Mammary epithelial cell (primary cell): ENCODE measurements at places on chromosomes 12 and 14. TPM values are rescaled to one million over a fixed set of nuclear protein-coding genes. Genes with fewer than 3 reads are reported as not detected.

Gene OR4E2
- not detected in 2 replicates for total RNA-seq

Gene TGFB3
- 0.91 and 2.5 TPM in 2 replicates for total RNA-seq

Gene RND1
- 0.68 and 2.4 TPM in 2 replicates for total RNA-seq

Gene NTF3
- not detected for total RNA-seq

Gene GALNT8
- total RNA-seq = 2.8 TPM

Gene TMTC1
- total RNA-seq = 40.6 and 46.1 TPM in 2 replicates

Gene POTEM
- total RNA-seq = not detected in 2 replicates

Gene ADCY6
- 42.2 TPM for total RNA-seq

Gene B3GNT4
- total RNA-seq = 0.78 and 2.7 TPM in 2 replicates

Gene GZMB
- total RNA-seq = not detected in 2 replicates

Gene MMP19
- 0.33 TPM for total RNA-seq

Gene SLC2A14
- total RNA-seq = 0.17 TPM

Gene ZNF891
- 0.83 TPM for total RNA-seq

Gene TAS2R19
- total RNA-seq = 6.8 TPM

Gene C1QL4
- total RNA-seq = not detected

Gene ADAM20
- total RNA-seq = 1.6 and 1.9 TPM in 2 replicates

Gene NKX2-1
- total RNA-seq = not detected in 2 replicates
